ENCODE measurements at places on chromosomes 3 and 15.

GRCh38 chr3:133089906-133090485 lies 51.8 kb downstream of the TMEM108 start:
- DNase-seq, result no peak

- DNase-seq, result peak; percentile 19
Measured at GRCh38 chr15:43903864-43904290, 77.1 kb downstream of the WDR76 start.

DNA sequence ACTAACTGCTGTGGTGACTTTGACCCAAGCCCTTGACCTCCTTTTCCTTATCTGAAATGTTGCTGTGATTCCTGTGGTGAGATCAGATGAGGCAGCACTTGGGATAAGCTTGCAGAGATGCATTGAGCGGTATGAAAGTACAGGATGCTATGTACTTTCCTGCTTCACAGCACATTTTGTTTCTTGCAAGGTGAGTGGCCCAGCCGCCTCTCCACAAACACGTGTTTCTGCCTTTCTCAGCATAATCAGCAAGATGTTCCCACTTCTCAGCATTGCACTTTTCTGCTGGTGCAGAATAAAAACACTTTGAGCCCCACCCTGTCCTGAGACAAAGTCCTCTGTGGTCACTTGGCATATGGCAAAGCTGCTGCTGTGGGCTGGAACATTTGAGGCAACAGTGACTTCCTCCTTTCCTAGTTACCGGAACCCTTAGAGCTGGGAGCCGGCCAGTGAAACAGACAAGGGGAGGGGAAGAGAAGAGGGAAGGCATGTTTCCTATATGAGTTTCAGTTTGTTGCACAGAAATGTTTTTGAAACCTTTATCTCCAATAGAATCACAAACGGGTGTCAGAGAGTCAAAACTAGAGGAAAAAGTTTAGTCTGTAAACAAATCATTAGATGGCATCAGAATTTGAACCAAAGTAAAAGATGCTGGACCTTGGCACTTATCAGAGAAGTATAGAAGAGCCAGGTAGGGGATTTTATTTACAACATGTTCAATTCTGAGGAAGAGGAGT lies 5.0 kb downstream of the NUDT16 start:
- DNase-seq, result peak; percentile 97

GRCh38 chr3:40524568-40525285 lies at the start of gene ZNF621:
Gene ZNF621 (plus strand): TSS chr3:40524960. CDS start chr3:40525841, 881 bp downstream.
- DNase-seq, result peak; percentile 83

DNA sequence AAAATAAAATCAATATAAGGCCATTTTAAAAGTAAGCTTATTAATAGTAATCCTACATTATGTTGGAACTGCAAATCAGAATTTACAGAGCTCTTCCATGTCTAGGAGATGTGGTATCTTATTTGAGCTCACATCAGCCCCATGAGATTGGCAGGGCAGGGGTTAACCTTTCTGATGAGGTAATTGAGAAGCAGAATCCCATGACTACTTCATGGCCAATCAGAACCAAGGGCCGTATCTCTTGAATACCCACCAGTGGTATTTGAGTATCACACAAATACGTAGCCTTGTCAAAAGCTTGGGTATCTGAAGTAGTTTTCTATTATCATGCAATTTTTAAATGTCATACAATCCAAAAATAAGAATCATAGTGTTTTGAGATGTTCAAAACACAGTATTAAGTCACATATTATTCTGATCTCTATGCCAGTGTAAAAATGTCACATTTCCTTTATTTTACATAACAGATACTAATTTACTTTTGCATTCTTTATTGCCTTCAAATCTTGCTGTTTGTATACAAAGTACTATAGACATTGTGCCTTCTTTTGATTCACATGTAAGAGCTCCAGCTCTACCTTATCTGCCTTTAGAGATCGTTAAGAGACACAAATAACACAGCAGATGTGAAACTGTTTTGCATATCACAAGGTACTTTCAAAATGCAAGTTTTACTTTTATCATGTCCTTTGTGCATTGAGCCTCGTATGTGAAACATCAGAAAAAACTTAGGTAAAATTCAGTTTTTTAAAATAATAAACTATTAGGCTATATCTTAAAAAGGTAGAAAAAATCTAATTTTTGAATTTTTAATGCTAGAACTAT lies 251.7 kb upstream of the GOLGA6L4 start:
- no peak for DNase-seq

GRCh38 chr3:141292356-141293058 lies 60.9 kb downstream of the PXYLP1 start:
- DNase-seq, result no peak

DNA sequence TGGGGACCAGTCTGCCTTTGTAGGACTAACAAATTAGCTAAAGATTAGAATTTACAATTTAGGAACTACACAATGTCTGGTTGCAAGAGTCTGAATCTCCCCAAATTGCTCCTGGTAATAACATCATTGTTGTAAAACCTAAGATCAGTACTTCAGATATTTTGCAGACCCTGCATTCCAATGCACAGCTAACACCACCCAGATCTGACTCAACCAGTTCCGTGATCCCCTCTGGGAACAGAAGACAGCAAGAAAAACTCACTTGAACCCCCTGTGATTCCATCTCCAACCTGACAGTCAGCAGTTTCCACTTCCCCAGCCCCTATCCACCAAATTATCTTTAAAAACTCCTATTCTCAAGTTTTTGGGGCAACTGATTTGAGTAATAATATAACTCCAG lies 201.9 kb upstream of the ARPP21 start:
- no peak for DNase-seq

DNA sequence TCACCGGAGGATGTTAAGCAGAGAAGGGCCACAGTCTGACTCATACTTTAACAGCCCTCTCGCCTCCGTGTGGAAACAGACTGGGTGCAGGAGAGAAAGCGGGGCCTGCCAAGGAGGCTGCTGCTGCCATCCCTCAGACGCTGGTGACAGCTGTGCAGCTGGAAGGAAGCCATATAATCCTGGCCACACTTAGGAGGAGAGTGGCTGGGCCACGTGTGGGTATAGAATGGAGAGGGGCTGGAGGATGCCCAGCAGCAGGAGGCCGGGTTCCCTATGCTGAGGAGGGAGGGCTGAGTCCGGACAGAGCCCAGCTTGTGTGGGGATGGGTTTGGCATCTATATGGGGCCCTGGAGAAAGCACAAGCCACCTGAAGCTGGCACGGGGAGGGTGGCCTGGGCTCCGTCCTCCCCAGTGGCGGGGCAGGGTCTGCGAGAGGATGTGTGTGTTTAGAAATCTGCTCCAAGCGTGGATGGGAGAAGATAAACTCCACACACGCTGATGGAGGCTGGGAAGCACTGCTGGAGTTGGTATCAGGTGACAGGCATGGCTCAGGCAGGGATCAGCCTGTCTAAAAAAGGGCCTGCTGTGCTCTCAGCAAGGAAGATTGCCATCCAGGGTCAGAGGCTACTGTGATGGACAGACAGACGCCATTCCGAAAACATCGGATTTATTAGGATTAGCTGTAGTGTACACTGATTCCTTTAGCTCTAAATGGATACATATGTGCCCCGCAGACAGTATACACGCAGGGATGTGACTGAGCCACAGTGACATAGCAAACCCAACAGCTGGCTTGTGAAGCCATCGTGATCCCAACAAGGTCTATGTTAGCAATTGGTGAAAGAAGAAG lies 15.9 kb downstream of the ABTB1 start:
- no peak for DNase-seq

DNA sequence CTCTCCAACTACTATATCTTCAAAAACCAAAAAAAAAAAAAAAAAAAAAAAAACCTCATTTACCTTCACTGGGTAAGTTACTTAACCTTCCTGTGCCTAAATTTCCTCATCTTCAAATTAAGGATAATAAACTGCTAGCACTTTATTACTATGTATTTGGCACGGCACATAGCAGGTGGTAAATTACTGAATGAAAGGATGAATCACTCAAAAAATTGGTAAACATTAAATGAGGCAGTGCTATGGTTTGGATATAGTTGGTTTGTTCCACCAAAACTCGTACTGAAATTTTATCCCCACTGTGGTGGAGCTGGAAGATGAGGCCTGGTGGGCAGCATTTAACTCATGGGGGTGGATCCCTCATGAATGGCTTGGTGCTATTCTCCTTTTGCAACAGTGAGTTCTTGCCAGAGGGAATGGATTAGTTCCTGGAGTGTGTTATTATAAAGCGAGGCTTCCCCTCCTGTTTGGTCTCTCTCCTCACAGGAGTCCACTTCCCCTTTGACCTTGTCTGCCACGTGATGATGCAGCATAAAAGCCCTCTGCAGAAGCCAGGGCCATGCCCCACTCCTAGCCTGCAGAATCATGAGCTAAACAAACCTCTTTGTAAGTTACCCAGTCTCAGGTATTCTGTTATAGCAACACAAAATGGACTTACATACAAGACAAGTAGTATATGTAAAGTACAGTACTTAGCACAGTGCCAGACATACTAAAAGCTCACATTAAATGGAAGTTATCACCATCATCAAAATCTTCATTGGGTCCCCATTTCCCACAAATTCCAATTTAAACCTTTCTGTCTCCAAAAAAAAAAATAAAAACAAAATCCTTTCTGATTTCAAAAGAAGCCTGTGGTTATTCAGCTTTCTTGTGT lies 20.6 kb downstream of the DCUN1D1 start:
- DNase-seq, result peak; percentile 19

DNA sequence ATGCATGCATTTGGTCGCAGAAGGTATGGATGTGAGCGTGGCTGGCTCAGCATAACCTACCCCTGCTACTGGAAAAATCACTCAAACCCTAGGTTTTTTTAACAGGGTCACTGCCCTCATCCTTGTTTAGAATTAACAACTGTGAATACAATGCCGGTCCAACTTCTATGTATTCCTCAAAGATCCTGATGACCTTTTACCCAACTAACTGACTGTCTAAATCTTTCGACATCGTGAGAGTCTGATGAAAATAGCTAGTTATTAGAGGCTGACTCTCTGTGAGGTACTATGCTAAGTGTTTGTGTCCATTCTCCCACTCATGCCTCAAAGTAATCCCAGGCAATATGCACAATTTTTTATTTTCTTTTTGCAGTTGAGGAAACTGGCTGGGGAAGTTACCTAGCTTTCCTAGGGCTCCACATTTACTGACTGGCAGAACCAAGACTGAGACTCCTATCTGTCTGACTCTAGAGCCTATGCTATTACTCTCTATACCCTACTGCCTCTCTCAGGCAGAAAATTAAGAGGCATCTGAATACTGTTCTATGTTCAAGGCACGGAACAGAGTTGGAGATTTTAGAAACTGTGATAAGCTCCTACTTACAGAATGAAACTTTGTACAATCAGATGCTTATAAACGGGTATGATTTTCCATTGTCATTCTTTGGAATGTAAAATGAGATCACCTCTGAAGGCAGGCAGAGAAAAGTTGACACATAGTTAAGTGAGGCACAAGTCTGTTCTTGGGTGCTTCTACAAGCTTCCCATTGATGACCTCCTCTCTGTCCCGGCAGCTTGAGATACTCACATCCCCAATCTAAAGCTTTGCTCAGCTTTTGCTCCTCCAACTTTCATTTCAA lies 56.4 kb downstream of the FILIP1L start:
- DNase-seq, result no peak

DNA sequence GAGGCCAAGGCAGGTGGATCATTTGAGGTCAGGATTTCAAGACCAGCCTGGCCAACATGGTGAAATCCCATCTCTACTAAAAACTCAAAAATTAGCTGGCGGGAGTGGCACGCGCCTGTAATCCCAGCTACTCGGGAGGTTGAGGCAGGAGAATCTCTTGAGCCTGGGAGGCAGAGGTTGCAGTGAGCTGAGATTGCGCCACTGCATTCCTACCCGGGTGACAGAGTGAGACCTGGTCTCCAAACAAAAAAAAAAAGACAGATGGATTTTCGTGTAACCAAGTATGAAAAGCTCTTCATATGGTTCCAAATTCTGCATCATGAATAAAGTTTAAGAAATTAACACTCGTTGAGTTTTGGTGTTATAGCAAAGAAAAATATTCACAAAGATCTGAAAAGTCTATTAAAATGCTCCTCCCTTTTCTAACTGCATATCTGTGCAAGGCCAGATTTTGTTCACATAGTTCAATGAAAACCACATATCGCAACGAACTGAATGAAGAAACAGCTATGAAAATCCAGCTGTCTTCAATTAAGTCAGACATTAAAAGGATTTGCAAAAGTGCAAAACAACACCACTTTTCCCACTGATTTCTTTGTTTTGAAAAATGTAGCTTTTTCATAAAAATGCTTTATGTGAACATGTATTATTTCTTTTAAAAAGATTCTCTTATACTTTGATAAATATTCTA lies 23.8 kb upstream of the FBLN2 start:
- no peak for DNase-seq

DNA sequence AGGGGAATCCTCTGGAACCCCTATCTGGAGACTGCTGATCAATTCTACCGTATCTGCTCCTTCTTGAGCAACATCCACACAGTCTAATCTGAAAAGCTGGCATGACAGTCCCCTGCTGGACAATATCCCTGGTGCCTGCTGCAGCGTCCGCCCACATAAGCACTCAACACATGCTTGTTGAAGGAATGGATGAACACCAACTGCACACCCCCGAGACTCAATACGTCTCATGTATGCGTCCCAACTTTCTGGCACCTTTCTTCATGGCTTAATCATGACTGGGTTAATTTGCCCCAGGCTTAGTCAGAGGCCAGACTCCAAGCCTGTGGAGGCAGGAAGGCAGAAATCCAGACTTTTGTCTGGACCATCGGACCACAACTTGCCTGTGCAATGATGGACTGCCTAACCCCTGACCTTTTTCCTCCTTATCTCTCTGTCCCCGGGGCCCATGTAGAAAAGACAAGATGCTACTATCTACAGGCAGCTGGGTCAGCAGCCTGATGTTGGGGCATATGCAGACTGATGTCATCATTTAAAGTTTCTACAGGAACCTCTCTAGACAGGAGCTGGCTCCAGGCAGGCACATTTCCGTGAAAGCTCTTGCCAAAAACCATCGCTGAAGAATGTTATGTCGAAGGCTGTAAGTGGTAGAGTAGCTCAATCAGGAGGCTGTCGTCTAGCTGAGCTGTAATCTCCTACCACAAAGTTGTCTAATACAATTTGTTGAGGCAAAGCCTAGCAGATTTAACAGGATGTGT lies 114.1 kb upstream of the TPM1 start:
- no peak for DNase-seq

DNA sequence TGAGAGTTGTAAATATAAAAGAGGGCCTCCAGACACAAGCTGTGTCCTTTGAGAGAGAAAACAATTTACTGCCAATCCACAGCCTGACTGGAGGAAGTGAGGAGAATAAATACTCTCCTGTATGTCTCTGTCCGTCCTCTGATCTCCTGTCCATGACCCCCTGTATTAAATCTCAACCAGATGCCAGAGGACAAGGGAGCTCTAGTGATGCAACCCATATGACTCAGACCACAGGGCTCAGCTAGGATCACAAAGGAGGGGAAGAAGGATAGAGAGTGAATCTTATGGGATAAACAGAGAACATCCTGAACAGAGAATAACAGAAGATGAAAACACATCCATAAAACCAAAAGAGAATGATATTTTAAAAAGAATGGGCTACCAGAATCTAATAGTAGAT lies 482.6 kb downstream of the PLOD2 start:
- DNase-seq, result no peak

DNA sequence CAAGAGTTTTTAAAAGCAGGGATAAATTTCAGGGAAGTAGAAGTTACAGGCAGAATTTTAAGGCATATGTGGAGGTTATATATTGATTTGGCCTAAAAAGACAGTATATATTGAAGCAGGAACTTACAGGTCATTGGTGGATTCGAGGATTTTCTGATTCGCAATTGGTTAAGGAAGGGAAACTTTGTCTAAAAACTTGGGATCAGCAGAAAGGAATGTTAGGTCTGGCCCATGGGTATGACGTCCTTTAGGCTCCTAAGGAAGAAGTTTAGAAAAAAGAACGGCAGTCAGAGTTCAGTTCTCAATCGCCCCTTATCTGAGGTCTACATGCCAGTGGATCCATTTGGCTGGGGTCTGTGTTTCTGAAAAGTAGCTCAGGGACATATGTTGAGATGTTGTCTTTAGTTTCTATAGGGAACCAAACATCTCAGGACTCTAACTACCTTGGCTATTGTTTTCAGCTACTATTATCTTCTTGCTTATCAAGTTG lies 33.2 kb upstream of the ACP3 start:
- DNase-seq, result no peak
